ENCODE measurements at places on chromosomes 5 and 9.

DNA sequence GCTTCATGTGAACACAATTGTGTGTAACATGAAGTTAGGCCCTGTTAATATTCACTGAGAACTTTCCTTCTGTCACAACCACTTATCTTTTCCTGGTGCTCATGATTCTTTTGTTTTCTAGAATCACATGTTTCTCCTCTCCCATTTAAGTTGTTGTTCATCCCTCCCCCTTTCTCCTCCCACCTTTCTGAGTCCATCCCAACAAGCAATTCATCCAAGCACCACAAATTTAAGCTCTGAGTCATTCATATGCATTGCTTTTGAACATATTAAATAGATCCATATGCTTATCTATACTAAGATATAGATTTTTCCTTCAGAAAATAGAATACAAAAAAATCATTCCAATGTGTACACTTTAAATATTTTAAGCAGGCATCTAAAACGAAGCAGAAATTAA lies 75.2 kb upstream of the NFIB start:
- no peak for DNase-seq

DNA sequence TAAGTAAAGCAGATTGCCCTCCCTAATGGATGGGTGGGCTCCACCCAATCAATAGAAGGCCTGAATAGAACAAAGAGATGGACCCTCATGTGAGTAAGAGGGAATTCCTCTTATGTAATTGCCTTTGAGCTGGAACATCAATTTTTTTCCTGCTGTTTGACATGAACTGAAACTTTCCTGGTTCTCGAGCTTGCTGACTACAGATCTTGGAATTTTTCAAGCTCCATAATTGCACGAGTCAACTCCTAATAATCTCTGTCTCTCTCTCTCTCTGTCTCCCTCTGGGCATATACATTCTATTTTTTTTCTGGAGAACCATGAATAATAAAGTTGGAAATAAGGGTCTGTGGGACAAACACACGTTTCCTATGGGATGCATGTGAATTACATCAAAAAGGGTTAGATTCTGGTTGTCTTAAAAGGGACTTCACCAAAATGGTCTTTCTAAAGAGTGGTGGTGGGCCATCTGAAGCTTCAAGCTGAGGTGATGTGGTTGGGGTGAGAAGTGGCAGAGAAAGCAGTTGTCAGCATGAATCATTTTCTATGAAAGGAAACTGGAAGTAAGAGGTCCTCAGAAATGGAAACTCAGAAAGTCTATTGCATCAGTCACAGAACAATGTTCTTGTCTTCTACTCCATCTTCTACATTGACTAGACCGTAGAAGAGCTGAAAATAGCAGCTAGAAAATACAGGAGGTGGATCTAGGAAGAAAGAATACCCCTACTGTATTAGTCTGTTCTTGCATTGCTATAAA lies 47.0 kb upstream of the HOMER1 start:
- DNase-seq = no peak

DNA sequence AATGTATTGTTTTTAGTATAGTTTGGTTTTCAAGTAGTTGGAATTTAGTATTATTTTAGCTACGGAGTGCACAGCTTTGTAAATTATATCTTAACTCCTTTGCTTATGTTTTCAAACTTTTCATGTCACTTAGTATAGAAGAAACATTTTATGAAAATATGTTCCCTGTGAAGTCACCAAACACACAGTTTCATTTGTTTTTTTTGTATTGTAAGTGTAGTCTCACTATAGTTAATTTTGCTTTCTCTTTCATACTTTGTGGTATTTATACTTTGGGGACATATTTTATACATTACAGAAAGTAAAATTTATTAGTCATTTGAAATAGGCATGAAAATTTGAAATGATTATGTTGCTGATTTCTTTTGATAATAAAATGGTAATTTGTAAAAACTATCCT lies 5.0 kb downstream of the CHSY3 start:
- DNase-seq = no peak

DNA sequence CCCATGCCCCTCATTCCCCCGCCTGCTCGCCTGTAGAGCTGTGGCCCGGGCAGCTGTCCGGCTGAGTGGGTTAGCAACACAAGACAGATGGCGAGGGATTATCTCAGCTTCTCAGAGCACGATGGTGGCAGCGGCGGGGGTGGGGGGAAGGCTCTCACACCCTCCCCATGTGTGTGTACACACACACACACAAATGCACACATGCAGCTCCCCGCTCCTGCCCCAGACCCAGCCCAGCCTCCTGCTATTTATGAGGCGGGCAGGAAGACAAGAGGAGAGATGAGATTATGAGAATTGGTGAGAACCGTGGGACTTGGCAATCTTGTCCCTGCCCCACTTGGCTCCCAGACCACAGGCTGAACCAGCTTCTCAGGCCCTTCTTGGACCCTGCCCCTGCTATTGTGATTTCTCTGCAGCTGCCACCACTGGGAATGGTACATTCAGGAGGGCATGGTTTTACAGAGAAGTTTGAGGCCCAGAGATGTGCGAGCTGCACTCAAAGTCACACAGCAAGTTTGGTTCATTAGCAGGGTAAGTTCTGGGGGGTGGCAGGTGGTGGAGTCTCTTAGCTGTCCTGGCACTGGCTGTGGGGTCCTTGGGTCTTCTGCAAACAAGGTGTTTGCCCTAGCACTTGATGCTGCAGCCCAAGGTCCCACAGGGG lies 51.0 kb upstream of the PSD2 start:
- DNase-seq = no peak

GRCh38 chr9:106916466-106917235 lies 53.7 kb downstream of the ZNF462 start:
- peak; percentile 64 for DNase-seq

GRCh38 chr9:111074395-111074794 lies 36.1 kb upstream of the LPAR1 start:
- DNase-seq = peak; percentile 46

GRCh38 chr9:90986161-90986560 lies 184.5 kb downstream of the SYK start:
- no peak for DNase-seq

GRCh38 chr9:134215420-134215698 lies 51.0 kb upstream of the RNU6ATAC start:
- no peak for DNase-seq

DNA sequence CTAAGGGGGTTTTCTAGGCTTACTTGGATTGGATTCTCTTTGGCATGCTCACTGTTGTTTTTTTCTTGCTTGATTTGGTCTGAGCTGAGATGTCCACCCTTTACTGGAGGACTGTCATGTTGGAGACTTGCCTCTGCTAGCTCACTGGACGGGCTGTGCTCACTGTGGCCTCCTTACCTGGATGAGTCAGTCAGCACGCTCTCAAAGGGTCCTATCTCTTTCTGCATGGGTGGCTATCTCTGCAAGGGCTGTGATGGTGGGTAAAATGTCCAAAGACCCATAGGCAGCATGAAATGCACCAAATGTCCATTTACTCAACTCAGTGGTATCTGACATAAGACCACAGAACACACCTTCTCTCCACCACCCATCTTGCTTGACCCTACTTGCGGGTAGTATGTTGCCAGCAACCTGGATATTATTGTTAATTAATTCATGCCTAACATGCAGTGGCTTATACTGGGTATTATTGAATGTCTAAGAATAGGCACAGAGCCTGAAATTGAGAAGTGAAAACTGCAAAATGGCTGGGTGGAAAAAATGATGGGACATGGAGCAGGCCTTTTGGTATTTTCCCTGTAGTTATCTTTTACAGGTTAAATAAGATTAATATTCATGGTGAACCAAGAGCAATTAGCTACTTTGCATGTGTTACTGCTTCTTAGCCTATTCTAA lies 68.9 kb upstream of the TLE1 start:
- no peak for DNase-seq

GRCh38 chr5:39521940-39522590 lies 97.3 kb upstream of the DAB2 start:
- DNase-seq = no peak

GRCh38 chr5:113020461-113021273 lies 44.1 kb downstream of the DCP2 start:
- no peak for DNase-seq

DNA sequence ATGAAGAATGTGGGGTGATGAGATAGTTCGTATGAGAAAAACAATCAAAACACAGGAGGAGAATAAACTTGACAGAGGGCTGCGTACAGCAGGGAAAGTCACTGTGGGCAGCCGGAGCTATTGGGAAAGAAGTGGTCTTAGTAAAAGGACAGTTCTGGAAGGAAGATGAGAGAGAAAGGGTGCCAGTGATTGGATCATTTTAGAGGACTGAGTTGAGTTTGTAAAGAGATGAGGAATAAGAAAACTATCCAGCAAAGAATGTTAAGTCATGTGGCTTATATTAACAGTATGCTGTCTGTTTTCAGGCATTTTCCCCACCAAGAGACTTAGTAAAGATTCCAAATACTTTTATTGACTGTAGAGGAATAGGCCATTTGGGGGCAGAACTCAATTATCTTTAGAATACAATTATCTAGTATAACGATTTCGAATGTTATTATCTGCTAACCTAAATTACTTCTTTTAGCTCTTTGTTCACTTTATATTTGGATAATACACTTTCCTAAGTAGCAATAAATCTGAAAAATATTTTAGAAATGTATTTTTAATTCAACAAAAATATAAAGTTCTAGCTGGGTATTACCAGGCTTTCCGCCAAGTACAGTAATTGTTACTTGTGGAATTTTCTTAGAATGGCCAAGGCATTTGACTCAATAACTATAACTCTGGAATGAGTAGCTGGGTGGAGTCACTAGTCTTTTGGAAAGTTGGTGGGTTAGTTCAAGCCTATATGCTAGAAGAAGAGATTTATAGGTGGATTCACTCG lies 15.5 kb upstream of the LOX start:
- DNase-seq = no peak

- no peak for DNase-seq
Observed at GRCh38 chr5:148416921-148417320, 33.2 kb downstream of the FBXO38 start.

GRCh38 chr9:114416290-114416689 lies 28.5 kb upstream of the AKNA start:
- no peak for DNase-seq

GRCh38 chr5:124630767-124631704 lies 115.4 kb downstream of the ZNF608 start:
- no peak for DNase-seq

DNA sequence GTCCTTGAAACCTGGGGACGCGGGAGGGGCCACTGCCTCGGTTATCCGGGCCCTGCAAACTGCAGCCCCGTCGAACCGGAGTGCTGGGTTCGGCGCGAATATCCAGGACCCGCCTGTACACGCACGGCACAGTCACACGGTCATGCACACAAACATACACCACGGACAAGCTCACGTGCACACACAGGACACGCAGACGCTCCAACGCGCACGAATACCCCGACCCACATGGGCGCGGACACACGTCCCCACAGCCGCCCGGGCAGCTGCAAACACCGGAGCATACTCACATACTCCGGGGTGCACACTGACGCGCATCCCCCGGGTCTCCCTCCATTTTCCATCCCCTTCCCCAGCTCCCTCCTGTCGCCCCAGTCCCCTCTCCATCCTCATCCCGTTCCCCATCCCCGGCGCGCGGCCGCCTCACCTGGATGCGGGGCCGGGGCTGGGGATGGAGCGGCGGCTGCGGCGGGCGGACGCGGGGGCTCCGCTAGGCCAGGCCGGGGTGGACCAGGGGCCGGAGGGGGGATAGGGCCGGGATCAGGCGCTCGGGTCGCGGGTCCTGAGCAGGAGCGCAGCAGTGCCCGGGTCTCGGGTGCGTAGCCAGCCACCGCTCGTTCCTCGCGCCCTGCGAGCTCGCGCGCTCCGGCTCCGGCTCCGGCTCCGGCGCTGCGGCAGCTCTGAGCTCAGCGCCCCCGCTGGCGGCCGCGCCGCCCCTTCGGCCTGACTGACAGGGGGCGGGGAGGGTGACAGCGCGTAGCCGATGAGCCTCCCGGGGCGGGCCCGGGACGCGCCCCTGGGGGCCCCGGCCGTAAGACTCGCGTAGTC lies at the start of the genes EIF4E1B and SNCB:
Gene EIF4E1B (plus strand): TSS at position 823 of the 828 bp plus-strand sequence. CDS start 12,113 bp downstream, outside the sequence.
Gene SNCB (minus strand): TSS at position 682 of the 828 bp plus-strand sequence. CDS start 880 bp downstream, outside the sequence.
- peak; percentile 67 for DNase-seq

DNA sequence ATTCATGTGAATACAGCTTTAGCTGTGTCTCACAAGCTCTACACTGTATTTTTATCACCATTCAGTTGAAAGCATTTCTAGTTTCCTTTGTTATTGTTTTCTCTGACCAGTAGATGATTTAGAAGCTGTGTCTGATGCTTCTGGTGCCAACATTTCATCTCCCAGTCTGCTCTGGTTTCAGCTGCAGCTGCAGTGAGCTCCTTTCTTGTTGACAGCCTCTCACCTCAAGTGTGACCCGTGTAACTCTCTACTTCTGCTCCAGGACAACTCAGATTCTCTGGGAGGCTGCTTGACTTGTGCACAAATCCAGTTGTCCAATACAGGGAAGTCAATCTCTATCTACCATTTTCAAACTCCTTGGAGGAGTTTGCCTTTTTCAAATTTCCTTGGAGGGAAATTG lies 504.8 kb downstream of the DIRAS2 start:
- DNase-seq = no peak

DNA sequence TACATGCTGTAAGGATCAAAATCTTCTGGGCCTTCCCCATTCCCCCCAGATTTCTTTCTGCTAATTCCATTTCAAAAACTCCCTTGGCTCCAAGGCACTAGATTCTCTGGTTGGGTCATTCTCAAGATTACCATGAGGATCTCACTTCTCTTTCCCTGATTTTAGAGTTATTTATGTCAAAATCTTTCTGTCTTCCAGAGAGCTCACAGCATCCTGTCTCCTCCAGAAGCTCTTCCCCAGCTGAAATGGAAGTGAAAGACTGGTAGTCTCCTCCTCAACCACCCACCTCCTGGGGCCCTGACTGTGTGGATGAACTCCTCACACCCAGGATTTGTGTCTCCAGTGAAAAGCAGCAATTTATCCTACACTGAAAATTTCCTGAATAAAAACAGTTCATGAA lies 11.9 kb upstream of the ZNF366 start:
- DNase-seq = no peak

GRCh38 chr9:112112519-112112918 lies 62.6 kb downstream of the SUSD1 start:
- no peak for DNase-seq

- no peak for DNase-seq
Observed at GRCh38 chr5:130805648-130806047, 359.4 kb downstream of the HINT1 start.

Data from hematopoietic multipotent progenitor cell treated with erythropoietin and hydrocortisone succinate and interleukin-3 and kit ligand, for 4 days (in vitro differentiated cells).